Fibroblast of the aortic adventitia (primary cell): ENCODE measurements at places on chromosomes 7 and 10.

- DNase-seq: no peak
Measured at GRCh38 chr10:114694752-114695151, 36.7 kb upstream of the ABLIM1 start.

DNA sequence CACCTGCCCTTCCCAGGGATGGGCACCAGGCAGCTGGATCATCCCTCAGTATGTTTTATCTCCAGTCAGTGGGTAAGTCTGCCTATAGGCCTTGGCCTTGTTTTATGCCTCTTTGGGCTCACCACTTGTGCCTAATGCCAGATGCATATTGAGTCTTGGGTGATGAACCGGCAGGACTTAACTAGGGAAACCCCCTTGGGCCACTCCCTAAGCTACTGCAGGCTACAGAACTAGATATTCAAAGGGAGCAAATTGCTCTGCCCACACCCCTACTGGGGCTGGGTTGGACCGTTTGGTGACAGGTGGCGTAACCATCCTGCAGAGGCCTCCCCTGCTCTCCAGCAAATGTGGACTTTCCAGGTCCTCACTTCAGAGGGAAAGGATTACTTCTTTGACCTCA is 115.7 kb upstream of the GDF10 start:
- no peak for DNase-seq

- DNase-seq: peak; percentile 92
Measured at GRCh38 chr7:131111081-131111576, 216.5 kb upstream of the MKLN1 start.

DNA sequence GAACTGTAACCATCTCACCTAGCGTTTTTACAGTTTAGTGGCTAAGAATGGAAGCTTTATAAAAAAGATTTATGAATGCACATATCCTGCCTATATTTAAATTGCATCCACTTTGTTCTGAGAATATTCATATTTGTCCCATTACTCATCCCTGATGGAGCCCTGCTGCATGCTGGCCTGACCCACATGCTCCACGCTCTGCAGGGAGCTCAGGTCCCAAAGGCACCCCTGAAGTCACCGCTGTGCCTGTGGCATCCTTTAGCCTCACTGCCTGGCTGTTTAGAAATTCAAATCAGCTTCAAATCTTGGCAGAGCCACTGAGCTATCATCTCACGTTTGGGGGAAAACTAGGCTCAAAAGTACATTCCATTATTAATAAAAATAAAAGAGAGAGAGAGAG is 24.4 kb downstream of the C10orf90 start:
- DNase-seq: peak; percentile 40

GRCh38 chr7:1530946-1531262 is 402 bp downstream of the MAFK start:
- DNase-seq: no peak

DNA sequence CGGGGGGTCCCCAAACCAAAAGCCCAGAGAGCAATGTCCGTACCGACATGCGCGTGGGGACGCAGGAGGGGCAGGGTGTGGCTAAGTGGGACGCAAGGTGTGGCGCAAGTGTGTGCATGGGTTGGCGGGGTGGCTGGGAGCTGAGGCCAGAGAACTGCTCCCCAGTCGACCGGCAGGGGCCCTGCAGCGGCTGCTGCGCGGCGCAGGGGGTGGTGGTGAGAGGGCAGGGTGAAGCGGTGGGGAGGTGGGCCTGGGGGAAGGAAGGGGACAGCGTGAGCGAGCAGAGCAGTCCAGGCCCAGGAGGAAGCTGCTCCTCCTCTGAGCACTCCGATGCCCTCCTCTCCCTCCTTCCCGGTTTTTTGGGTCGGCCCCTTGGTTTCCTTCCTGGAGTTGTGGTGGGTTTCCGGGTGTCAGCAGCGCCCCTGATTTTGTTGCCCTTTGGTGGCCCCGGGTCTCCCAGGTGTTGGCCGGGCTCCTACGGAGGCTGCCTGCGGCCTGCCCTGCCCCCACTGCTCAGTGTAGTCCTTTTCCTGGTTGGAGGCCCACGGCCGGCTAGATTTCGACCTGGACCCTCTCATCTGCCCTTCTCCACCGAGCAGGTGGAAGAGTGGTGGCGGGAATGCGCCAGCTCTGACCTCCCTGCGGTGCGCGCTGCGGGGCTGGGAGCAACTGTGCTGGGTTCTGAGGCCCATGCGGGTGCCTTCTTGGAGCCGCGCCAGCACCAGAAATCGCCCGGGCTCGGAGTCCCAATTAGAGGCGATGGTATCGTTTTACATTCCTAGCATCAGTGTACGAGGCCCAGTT is 40.5 kb upstream of the COMTD1 start:
- no peak for DNase-seq

DNA sequence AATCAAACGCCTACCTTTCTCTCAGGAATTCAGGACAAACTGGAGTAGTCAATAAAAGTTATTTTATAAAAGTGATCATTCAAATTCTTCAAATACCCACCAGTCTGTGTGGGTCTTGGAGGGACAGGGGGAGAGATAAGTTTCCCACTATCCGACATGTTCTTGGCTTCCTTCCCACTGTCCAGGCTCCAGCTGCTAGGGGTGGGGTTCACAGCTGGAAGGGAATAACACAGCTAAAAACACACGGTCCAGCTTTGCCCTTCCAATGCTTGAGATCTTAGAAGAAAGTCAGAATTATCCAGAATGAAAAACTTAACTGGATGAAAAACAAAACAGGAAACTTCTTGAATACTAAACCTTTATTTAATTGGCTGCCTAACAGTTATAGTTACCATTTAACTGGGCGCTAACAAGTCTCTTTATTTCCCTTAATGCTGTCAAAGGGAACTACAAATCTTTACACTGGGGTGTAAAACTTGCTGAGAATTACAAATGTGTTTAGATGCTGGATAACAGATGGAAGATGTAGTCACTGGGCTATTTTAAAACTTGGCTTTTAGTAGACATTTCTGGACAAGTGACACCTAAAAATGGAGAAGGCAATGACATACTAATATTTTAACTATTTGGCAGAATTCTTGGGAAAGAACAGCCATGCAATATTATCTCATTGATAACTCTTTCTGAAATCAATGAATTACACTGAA is 172.8 kb upstream of the IMMP2L start:
- peak; percentile 40 for DNase-seq

DNA sequence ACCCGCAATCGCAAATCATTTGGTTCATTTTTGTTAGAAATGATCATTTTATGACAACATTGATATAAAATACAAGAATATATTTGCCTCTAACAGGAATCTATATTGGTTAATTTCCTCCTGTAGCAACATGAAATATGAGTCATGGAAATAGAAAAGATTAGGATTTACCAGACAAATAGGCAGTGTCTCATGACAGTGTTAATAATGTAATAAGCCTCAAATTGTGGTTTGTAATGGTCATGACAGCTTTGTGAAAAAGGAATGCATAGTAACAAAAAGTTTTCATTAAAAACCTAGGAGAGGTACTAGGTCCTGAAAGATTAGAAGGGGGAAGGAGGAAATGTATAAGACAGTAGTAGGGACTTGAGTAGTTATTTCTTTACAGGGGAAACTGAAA is 7.9 kb upstream of the SLK start:
- peak; percentile 18 for DNase-seq

DNA sequence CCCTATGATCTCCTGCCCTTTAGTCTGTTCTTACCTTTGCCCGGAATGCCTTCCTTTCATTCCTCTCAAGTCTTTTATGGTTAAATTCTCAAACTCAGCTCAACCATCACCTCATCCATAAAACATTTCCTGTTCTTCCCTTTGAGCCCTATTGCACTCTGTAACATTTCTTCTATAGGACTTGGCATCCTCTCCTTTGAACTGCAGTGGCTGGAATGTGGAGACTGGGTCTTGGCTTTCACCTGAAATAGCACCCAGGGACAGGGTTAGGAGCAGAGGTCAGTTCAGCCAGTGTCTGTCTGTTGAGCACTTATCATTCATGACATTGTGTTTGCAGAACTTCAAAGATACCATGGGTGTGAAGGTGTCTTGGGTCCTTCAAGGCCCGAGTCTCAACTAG is 7.2 kb downstream of the NFE2L3 start:
- DNase-seq: no peak

- no peak for DNase-seq
Measured at GRCh38 chr7:39184391-39184790, 206.7 kb downstream of the POU6F2 start.

DNA sequence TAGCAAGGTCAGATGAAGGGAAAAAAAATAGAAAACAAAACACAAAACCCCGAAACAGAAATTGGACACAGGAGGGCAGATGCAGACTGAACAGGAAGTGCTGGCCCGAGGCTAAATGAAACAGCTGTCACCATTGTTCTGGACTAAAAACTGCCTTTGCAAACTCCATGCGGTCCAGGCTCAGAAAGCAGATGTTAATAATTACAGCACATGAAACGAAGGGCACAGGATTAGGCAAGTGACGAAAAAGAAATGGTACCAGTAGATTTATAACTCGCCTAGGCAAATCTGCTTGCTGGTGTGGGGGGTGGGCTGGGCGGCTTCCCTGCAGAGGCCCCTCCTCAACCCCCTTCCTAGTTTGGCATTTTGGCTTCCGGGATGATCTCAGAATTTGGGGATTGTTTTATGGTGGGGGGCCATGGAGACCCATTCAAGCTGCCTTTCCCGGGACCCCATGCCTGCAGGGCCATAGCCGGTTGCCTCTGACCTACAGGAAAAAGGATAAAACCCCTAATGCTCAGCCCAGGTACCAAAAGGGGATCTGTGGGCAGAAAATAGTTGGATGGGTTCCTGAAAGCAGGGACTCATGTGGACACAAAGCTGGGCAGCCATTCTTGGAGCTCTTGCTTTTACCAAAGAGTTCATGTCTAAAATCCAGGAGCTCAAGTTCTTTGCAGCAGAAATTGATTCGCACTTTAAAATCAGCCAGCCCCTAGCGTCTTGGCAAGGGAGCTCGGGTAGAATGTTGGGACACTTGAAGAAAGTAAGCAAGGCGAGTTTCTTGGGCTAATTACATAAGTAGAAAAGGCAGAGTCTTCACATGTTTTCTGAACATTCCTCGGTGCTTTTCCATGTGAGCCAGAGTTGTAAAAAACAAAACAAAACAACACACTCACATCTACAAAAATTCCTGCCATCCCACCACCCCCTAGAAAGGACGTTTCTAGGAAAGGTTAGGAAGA is 39.0 kb upstream of the EMX2 start:
- peak; percentile 15 for DNase-seq

- DNase-seq: peak; percentile 42
Measured at GRCh38 chr10:14556285-14556956, 218.3 kb downstream of the FAM107B start.

GRCh38 chr7:118109607-118110006 is 74.4 kb upstream of the LSM8 start:
- no peak for DNase-seq

- DNase-seq: no peak
Measured at GRCh38 chr10:61283481-61284221, 169.5 kb downstream of the TMEM26 start.

DNA sequence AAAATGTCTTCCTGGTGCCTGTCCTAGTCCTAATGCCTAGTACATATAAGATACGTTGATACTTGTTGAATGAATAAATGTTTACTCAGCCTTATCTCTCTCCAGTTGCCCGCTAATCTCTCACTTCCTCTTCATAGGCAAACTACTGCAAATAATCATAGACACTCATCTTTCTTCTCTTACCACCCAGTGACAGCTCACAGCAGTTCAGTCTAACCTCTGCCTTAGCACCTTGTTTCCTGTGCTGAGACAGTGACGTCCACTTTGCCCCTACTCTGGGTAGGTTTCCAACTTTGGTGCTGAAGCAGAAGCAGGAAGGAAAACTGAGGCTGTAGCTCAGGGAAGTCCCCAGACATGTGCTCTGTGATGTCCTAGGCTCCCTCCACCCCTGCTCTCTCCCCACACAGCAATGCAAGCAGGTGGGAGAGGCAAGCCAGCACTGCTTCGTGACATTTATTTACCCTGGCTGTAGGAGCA is 45.5 kb upstream of the RHOBTB1 start:
- DNase-seq: no peak

GRCh38 chr10:88913127-88913526 is 33.1 kb downstream of the STAMBPL1 start:
- no peak for DNase-seq

DNA sequence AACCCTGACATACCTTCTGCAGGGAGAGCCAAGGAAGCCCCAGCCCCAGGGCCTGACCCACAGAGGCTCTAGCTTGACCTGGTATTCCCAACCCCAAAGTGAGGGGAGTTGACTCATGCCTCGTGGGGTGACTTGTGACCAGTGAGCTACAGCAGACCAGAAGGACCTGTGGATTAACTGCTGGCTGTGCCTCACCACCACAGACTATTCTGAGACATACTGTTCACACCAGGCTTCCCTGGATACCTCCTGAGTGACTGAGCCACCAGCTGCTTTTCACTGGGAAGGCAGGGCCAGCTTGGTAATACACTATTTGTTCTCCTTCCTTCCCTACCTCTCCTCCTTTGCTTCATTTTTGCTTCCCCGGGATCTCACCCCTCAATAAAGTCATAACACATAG is 7.3 kb downstream of the PLXNA4 start:
- DNase-seq: no peak
